Activated CD4-positive, alpha-beta memory T cell treated with anti-CD3 and anti-CD28 coated beads for 36 hours (primary cell): ENCODE measurements at places on chromosomes 12 and 14. TPM values are rescaled to one million over a fixed set of nuclear protein-coding genes. Genes with fewer than 3 reads are reported as not detected.
A peak's percentile ranks its signal among the peaks of the same experiment; 100 is the strongest.

- no peaks in the 10 kb centered on the region for H3K36me3 ChIP-seq
- peak; percentile 32 for DNase-seq
- H3K4me3 ChIP-seq: no peak overlapping the region
- peaks cover 4% of the 10 kb centered on the region for H3K4me1 ChIP-seq
- no peak overlapping the region for H3K27ac ChIP-seq
These were observed 6.8 kb upstream of the HNF1A start for GRCh38 chr12:120971299-120972180.

DNA sequence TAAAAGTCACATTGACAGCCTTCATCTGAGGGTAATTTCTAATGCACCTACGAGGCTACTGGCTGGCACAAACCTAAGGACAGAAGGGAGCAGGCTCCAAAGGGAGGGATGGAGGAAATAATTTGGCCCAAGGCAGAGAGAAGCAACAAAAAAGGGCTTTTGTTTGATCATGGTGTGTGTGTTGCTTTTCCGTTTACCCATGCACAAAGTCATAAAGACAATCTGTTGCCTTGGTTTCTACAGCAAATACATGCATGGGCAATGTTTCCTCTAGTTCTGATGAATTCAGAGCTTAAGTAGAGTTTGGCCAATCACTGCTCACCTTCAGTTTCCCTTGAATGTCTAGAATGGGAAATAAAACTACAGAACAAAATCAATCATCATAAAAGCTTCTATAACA lies 262.5 kb upstream of the CAND1 start:
- no peaks in the 10 kb centered on the region for H3K27me3 ChIP-seq
- no peaks in the 10 kb centered on the region for H3K4me1 ChIP-seq

DNA sequence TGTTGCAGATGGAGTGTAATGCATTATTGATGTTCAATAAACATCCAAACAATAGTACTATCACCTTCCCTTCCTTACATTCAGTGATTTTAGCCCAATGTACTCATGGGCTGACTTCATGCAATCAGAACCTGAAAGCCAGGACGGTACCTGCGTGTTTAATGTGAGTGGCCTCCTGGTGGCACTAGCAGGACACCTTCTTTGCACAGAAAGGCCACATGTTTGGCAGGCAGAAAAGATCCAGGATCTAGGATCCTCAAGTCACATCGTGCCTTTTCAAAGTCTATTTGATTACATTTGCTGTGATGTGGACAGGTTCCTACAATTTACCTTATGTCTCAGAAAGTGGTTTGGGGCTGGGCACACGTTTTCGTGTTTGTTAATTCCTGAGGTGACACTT lies 82.9 kb downstream of the NEDD1 start:
- peak; percentile 12 for DNase-seq
- H3K27ac ChIP-seq: no peak overlapping the region
- H3K27me3 ChIP-seq: peaks cover 10% of the 10 kb centered on the region
- no peak overlapping the region for H3K4me3 ChIP-seq

DNA sequence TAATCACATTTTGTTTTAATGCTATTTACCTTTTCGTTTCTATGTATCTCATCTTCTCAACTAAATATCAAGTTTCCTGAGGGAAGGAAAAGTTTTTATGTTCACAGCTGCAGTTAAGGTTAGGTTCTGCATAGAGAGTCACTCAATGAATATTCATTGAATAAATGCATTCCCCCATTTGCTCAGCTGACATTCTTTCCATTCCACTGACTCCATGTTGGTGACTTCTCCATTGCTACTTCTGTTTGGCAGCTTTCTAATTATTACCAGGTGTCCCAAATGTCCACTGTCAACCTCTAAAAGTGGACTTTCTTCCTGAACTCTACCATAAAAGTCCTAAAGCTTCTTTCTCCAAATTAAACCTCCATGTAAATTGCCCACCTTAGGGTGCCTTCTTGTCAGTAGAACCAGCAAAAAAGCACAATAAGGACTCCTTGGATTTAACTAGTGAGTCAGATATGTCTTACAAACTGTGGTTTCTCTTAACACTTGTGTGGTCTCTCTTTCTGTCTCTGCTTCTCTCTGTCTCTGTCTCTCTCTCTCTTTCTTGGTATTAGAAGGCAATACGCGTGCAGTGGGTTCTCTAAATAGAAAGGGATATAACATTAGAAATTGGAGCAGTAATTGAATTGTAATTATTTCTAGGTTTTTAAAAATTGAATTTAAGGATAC lies 85.9 kb downstream of the TMEM117 start:
- no peaks in the 10 kb centered on the region for H3K4me1 ChIP-seq
- no peak for DNase-seq
- H3K27ac ChIP-seq: no peak overlapping the region
- H3K27me3 ChIP-seq: no peaks in the 10 kb centered on the region

DNA sequence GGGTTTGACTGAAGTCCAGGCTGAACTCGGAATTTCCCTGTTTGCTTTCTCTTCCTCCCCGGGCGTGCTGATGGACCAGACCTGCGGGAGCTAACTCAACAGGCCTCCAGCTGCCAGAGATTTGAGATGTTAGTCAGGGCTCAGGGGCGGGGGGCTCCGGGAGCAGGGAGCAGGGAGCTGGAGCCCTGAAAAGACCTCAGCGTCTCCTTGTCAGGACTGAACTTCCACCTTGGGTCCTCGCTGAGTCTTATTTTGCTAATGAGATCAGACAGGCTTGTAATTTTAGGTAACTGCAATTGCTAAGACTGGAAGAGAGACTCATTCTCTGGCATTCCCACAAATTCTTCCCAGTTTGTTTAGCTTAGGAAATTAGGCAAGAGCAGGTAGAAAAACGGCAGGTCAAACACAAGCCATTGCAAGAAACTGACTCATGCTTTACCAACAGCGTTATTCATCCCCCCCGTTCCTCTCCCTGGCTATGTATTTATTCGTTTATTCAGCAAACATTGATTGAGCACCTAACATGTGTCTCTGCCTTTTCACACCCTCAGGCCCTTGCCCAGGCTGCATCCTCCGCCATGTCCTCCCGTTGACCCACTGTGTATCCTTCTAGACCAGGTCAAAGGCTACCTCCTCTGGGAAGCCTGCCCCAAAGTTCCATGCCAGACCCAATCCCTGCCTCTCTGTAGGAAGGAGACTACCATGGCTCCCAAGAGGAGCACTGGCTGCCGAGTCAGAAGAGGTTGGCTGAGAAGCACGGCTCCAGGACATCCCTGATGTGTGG lies 80.4 kb upstream of the DIO3 start:
- no peak overlapping the region for H3K27ac ChIP-seq
- no peaks in the 10 kb centered on the region for H3K4me1 ChIP-seq
- H3K4me3 ChIP-seq: no peak overlapping the region
- H3K36me3 ChIP-seq: no peaks in the 10 kb centered on the region

DNA sequence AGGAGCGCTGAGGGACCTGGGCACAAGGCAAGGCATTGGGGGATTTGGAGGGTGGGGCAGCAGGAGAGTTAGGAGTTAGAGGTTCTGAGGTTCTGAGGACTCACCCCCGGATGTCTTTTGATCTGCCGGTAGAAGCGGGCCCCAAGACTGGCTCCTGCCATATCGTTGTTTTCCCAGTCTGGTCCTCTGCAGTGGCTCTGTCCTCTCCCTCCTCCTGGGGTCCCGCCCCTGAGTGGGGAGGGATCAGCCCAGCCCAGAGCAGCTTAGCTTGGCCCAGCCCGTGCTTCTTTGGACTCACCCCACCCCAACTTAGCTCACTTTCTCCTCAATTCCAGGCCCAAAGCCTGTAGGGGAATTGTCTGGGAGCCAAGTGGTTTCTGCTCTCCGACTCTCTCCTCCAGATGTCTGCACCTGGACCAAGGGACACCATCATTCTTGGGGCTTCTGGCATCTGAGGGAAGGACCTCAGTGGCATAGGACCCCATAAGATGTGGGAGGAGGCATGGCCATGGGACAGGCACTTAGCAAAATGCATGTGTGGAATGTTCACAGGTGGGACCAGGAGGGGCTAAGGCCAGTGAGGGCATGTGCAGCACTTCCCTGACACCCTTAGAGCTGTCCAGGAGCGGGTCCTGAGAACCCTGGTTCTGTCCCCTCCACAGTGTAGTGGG lies 7.5 kb downstream of the SHMT2 start:
- no peak for DNase-seq
- peaks cover 31% of the 10 kb centered on the region for H3K36me3 ChIP-seq
- H3K4me1 ChIP-seq: peaks cover 57% of the 10 kb centered on the region
- peaks cover 33% of the 10 kb centered on the region for H3K27me3 ChIP-seq

DNA sequence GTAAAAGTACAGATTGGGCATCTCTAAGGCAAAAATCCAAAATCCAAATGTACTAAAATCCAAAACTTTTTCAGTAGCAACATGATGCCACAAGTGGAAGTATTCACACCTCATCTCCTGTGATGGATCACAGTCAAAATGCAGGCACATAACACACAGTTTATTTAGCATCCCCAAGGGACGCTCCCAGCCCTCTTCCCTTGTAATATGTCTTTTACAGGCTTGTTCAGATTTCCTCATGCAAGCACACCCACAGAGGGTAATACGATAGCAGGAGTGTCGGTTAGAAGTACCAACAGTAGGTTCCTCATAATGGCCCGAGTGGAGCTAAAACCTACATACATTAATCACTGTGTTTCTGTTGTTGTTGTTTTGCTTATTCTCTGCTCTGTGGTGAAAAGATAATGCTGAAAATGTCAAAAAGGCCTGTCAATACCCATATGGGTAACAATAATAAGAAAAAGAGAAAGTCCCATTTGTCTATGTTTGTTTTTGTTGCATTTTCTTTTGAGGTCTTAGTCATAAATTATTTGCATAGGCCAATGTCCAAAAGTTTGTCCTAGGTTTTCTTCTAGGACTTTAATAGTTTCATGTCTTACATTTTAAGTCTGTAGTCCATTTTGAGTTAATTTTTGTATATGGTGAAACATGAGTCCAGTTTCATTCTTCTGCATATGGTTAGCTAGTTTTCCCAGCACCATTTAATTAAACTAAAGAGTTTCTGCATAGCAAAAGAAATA lies 133.1 kb downstream of the LRIG3 start:
- no peaks in the 10 kb centered on the region for H3K27me3 ChIP-seq
- H3K4me1 ChIP-seq: no peaks in the 10 kb centered on the region
- no peaks in the 10 kb centered on the region for H3K36me3 ChIP-seq
- H3K27ac ChIP-seq: no peak overlapping the region
- no peak for DNase-seq

GRCh38 chr12:24728366-24728765 lies 220.5 kb downstream of the BCAT1 start:
- peaks cover 54% of the 10 kb centered on the region for H3K4me1 ChIP-seq
- DNase-seq: no peak
- peaks cover 4% of the 10 kb centered on the region for H3K36me3 ChIP-seq

DNA sequence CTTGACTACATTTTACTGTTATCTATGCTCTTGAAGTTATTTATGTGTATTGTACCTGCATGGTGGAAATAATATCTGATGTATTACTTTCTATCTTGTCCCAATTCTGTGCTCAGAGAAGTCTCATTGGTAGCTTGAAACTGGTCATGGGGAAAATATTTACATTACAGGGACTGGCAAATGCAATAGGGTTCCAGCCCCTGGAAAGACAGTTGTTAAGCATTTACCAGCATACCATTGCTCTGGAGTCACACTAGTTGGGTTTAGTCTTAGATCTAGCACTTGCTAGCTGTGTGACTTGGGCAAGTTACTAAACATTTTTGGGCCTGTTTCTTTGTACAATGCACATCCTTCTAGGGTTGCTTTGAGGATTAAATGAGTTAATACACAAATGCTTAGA lies 86.3 kb upstream of the NRXN3 start:
- H3K4me3 ChIP-seq: no peak overlapping the region
- H3K36me3 ChIP-seq: no peaks in the 10 kb centered on the region
- peaks cover 6% of the 10 kb centered on the region for H3K27me3 ChIP-seq
- DNase-seq: no peak
- no peak overlapping the region for H3K27ac ChIP-seq

DNA sequence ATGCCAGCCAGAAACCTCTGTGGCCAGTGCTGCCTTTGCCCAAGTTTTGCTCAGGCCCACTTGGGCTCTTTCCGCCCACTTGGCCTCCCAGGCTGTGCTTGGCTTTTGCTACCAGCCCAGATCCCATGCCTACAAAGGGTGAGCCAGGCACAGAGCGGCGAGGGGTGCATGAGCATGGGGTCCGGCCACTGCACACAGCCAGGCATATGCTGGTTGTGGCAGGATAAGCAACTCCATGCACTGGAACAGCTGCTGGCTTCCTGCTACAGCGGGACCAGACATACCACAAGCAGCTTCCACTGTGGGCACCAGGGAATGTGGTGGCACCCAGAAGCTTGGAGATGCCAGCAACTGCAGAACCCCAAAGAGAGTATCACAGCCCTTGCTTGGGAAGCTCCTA lies 45.7 kb upstream of the PRPF39 start:
- H3K36me3 ChIP-seq: peaks cover 10% of the 10 kb centered on the region
- H3K4me3 ChIP-seq: no peak overlapping the region
- no peaks in the 10 kb centered on the region for H3K4me1 ChIP-seq
- H3K27ac ChIP-seq: no peak overlapping the region

GRCh38 chr12:16530268-16530850 lies 75.6 kb downstream of the LMO3 start:
- no peaks in the 10 kb centered on the region for H3K36me3 ChIP-seq
- H3K27me3 ChIP-seq: no peaks in the 10 kb centered on the region
- no peak overlapping the region for H3K4me3 ChIP-seq
- no peaks in the 10 kb centered on the region for H3K4me1 ChIP-seq
- H3K27ac ChIP-seq: no peak overlapping the region

- H3K4me1 ChIP-seq: no peaks in the 10 kb centered on the region
- no peaks in the 10 kb centered on the region for H3K36me3 ChIP-seq
- no peak overlapping the region for H3K27ac ChIP-seq
These were observed 382.3 kb downstream of the ATP23 start for GRCh38 chr12:58323676-58324075.

DNA sequence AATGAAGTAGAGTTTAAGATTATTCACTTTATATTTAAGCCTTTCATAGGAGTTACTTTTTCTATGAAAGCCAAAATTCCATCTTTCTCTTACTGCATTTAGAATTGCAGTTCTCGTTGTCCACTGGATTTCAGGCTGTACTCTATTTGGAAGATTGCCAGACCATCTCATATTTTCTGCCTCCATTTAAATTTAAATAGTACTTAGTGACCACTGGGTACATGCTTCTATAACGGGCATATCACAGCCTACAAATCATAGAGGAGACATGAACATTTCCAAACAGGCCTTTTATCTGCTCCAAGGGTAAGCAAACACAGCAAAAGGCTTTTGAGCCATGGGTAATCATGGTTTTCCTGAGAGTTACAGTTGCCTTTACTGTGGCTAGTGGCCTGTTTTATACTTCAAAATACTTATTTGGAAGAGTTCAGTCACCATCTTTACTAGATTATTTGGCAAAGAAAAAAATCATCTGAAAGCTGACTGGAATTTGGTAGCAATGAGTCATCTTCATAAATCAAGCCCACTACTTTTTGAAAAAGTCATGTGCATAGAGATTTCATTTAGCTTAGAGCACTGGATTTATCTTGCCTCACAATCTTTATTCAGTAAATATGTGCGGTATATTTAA lies 15.7 kb downstream of the ANO6 start:
- H3K27me3 ChIP-seq: no peaks in the 10 kb centered on the region
- no peak for DNase-seq
- peaks cover 53% of the 10 kb centered on the region for H3K4me1 ChIP-seq
- no peak overlapping the region for H3K27ac ChIP-seq
- H3K4me3 ChIP-seq: no peak overlapping the region

GRCh38 chr12:76266797-76267196 lies 81.4 kb downstream of the BBS10 start:
- H3K4me3 ChIP-seq: no peak overlapping the region
- no peak for DNase-seq
- no peaks in the 10 kb centered on the region for H3K4me1 ChIP-seq
- no peak overlapping the region for H3K27ac ChIP-seq

Gene FAM181A
- total RNA-seq: not detected

Gene TPPP2
- not detected for total RNA-seq

Gene PRH2
- not detected for total RNA-seq

Gene NRIP2
- not detected for total RNA-seq

Gene PAPLN
- total RNA-seq: 0.62 TPM

Gene FGD6
- 1.1 TPM for total RNA-seq

Gene MYF6
- total RNA-seq: not detected

Gene FZD10
- not detected for total RNA-seq

Gene KRT3
- not detected for total RNA-seq
